ENCODE measurements at places on chromosomes 2 and 18.

- no peak for DNase-seq
Measured at GRCh38 chr2:57990118-57990725, 56.4 kb upstream of the VRK2 start.

GRCh38 chr2:54840559-54841468 is 117.4 kb downstream of the EML6 start:
- DNase-seq: no peak

DNA sequence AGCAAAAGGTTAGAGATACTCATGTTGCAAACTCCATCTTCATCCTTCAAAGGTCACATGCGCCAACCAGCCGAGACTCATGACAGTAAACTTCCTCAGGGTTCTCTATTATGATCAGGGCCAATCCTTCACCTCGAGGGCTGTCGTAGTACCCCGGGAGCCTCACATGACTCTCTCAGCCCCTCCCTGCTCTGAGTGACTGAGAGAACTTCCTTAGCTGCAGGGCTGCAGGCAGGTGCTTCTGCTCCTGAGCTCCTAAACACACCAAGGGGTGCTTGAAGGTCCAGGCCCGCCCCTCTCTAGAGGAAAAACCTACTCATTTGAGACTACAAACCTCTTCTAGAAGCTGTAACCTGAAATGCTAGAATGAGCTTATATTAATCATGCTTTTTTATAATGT is 48.2 kb downstream of the LONRF2 start:
- no peak for DNase-seq

- no peak for DNase-seq
Measured at GRCh38 chr2:69310111-69311023, 76.7 kb downstream of the GFPT1 start.

DNA sequence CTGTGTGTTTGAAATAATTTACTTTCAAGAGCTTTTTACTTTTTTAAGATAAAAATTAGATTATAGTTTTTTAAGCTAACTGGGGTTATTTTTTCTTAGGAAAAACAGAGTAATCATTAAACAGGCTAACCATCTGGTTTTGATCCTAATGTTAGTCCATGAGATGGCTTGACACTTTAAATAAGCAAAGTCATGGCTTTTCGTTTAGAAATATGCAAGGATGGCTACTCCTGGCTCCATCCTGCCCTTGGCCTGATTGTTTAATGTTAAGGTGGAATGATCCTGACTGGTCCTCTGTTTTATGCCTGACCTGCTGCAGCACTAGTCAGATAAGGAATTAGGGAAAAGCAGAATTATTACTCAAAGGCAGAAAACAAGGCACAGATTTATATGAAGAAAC is 39.7 kb upstream of the PNPT1 start:
- no peak for DNase-seq

GRCh38 chr2:239588451-239589269 is 187.8 kb upstream of the HDAC4 start:
- no peak for DNase-seq

DNA sequence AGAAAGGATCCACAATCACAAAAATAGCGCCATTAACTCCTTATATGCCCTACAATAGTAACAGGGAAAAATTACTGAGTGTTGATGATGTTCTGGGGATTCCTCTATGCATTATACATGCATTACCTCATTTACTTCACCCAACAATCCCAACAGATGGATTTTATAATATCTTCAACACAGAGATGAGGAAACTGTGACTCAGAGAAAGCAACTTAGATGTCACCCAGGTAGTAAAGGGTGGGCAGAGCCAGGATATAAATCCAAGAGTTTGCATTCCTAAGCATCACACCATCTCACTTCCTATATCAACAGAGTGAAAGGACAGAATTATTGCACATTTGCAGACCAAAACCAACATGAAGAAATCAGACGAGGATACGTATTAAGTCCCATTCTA is 144.2 kb downstream of the TCF4 start:
- DNase-seq: no peak

GRCh38 chr2:99910902-99911301 is 231.5 kb downstream of the AFF3 start:
- DNase-seq: no peak

GRCh38 chr2:235855011-235855410 is 313.2 kb downstream of the GBX2 start:
- DNase-seq: no peak

- DNase-seq: no peak
Measured at GRCh38 chr2:10028988-10029874, 14.1 kb upstream of the KLF11 start.

GRCh38 chr2:15890936-15891905 is 49.1 kb upstream of the MYCN start:
- DNase-seq: no peak

GRCh38 chr2:238097988-238098871 is 1.9 kb upstream of the ESPNL start:
- DNase-seq: no peak

GRCh38 chr2:44642123-44642857 is 280.5 kb downstream of the CAMKMT start:
- DNase-seq: no peak

- DNase-seq: no peak
Measured at GRCh38 chr2:59899692-59900091, 653.8 kb downstream of the BCL11A start.

- no peak for DNase-seq
Measured at GRCh38 chr2:236180076-236180816, 12.1 kb upstream of the GBX2 start.

DNA sequence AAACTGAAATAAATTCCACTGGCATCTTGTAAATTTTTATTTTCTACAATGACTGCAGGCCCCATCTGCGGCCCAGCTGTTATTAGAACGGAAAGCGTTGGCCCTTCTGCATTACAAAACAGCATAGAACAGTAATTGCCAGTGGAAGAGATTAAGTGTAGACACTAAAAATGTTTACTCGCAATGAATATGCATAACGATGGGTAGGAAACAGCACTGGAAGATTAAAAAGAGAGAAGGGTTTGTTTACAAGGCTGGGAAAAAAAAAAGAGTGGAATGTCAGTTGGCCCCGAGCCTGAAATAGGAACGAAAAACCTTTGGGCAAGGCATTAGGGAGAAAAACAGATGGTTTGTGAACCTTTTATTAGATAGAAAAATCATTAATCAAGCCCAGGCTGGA is 275.9 kb upstream of the TCF4 start:
- DNase-seq: no peak

DNA sequence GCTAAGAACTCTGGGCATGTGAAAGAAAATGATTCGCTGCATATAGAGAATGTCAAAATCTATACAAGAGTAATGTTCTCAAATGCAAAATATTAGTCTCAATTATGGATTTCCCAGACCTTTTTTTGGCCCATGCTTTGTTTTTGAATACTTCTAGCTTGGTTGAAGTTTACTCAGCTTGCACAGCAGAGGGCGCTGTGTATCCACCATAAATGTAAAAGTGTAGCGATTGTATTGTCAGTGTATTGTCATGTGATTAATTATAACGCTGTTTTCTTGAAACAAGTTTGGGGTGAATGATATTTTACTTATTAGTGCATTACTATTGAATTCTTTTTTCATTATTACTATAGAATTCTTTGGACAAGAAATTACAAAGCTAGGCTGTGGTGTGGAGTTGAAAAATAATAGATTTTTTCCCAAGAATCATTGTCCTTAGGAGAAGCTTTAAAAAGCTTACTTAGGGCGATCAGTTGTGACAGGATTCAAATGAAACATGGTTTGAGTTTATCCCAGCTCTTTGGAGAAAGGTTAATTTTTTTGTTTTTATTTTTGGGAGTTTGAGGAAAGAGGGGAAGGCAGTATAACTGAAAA is 98.3 kb downstream of the PIK3C3 start:
- DNase-seq: no peak

DNA sequence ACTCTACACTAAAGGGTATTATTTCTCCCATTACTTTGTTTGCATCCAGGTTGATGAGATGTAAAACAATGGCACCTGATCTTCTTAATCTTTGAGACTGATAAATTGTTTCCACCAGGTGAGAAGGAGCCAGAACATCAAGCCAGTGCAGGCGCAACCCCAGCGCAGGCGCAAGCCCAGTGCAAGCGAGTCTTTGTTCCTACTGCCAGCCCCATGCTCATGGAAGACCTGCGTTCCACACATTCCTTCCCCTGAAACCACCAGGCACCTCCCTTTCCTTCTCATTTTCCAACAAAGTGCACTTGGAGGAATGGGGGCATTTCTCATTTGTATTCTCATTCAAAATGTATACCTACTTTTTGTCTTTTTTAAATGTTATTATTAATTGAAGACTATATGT is 188.7 kb upstream of the SMAD2 start:
- DNase-seq: no peak
